Activated CD4-positive, alpha-beta T cell treated with anti-CD3 and anti-CD28 coated beads for 4 hours (primary cell): ENCODE measurements at places on chromosomes 7 and 10.
A peak's percentile ranks its signal among the peaks of the same experiment; 100 is the strongest.

DNA sequence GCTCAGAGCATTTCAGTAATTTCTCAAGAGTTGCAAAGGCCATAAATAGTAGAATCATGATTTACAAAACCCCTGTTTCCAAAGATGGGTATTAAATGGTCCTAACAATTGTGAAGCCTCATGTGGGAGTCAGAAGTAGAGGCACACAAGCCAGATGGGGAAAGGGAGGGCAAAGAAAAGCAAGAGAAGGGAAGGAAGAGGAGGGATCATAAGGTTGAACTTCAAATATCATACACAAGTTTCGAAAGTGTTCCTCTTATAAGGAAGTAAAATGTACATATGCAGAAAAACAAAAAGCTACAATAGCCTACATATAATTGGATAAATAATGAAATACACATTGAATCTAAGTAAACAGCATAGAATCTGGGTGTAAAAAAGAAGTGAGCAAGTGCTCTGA, 6.0 kb downstream of the LIPN start:
- no peak for DNase-seq

GRCh38 chr7:33310546-33310945, 181.2 kb downstream of the BBS9 start:
- DNase-seq, result no peak

- DNase-seq, result no peak
Measured at GRCh38 chr10:129056734-129057689, 410.0 kb upstream of the MGMT start.

GRCh38 chr10:19117438-19117837, 68.8 kb downstream of the MALRD1 start:
- DNase-seq, result no peak

DNA sequence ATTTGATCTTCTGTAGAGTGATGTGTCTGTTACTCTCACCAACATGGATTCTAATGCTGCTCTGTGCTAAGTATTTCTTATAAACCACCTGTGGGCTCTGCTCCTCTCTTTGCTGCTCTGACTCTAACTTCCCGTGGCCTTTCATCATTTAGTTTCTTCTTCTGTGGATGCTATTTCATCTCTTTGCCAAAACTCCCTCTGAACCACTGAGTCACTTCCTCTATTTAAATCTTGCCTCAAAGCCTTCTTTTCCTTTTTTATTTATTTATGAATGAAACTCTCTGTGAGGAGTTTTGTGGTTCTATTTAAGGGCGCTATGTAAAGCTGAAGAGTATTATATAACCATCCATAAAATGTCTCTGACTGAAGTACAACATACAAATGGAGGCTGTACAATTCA, 538.5 kb downstream of the SUGCT start:
- no peak for DNase-seq

DNA sequence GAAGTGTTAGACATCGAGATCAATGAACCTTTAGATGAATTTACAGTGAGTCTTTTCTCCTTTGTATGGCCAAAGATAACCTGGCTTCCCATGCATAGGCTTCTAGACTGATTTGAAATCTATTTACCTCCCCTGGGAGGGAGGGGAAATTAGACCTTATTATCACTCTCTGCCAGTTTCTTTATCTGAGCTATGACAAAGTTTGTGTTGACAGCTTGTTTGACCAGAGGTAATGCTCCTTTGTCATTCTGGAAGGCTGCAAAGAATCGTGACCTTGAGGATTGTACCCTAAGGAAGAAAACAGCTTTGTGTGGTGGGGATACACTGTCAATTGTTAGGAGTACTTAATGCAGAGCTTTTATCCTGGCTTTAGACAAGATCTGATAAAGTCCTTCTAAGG, 36.4 kb downstream of the RBM33 start:
- DNase-seq, result no peak

DNA sequence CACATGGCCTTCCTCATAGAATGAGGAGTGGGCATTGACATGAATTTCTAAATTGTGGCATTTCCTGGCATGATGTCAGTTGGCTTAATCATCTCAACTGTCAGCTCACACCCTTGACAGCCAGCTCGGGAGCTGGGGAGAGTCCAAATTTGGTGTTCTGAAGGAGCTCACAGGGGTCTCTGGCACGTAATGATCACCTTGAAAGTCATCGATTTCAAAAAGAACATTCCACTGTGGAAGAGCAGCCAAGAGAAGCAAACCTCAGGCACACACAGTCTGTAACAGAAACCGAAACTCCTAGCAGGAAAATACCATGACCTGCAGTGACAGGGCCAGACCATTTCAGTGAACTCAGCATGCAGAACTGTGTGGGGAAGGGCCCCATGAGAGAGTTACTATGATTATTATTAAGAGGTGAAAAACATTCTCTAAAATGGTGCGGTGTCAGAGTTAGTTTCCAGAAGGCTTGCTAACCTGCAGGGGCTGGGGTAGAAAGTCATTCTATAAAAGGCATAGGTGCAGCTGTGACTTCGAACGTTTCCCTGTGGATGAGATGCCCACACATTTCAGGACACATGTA, 26.4 kb upstream of the KLF6 start:
- peak; percentile 56 for DNase-seq

DNA sequence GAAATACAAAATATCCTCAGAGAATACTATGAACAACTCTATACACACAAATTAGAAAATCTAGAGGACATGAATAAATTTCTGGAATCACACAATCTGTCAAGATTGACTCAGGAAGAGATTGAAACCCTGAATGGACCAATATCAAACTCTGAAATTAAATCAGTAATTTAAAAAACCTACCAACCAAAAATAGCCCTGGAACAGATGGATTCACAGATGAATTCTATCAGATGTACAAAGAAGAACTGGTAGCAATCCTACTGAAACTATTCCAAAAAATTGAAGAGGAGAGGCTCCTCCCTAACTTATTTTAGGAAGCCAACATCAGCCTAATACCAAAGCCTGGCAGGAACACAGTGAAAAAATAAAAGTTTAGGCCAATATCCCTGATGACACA, 190.0 kb downstream of the HPSE2 start:
- DNase-seq, result no peak

DNA sequence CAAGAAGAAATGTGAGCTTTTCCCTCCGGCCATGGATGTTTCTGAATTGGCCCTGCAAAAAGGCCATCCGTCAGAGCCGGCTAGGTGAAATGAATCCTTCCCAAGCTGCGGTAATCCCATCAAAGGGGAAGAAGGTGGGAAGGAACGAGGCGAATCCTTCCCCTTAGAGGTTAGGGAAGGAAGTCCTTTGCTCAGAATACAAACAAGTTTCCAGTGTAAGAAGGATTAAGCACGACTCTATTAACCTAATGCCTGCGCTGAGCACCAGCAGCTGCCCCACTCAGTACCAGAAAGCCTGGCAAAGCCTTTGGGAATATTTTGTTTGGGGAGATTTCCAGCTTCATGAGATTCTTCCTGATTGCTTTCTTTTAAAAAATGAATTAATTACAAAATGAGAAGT, 42.8 kb downstream of the CLRN3 start:
- no peak for DNase-seq

- no peak for DNase-seq
Measured at GRCh38 chr7:153567426-153567825, 484.8 kb upstream of the DPP6 start.

GRCh38 chr7:31958226-31958625, 112.0 kb downstream of the PDE1C start:
- no peak for DNase-seq

DNA sequence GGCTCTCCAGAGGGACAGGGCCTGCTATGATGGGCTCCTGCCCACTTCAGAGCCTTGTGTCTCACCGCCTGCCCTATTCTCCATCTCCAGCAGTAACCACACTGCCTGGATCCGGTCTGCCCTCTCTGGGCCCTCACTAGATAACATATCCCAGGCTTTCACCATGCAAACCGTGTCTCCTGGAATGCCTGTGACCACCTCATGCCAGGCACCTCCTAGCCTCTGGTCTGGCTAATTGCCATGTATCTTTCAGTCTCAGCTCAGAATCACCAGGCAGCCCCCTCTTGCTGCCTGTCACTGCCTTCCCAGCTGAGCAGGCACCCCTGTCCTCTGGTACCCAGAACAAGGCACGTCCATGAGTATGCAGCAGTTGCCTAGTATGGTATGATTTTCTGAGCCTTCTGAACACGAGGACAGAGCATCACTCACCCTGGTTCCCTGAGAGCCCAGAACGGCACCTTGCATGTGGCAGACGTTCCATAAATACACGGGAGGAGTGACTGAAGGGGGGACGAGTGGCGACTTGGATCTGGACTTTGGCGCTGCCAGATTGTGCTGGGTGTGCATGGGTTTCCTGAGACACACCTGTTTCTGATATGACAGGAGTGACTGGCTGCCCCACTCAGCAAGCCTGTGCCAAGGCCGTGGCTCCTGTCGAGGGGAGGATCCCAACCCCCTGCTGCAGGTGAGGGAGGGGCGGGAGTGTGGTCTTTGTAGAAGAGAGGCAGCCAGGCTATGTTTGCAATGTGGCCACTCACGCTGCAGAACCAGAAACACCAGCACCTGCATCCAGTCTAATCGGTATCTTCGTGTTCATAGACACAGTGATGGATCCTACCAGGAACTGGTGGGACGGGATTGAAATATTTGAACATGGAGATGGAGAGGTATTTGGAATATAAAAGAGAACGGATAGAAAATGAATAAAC, 95.2 kb downstream of the VOPP1 start:
- DNase-seq, result no peak

DNA sequence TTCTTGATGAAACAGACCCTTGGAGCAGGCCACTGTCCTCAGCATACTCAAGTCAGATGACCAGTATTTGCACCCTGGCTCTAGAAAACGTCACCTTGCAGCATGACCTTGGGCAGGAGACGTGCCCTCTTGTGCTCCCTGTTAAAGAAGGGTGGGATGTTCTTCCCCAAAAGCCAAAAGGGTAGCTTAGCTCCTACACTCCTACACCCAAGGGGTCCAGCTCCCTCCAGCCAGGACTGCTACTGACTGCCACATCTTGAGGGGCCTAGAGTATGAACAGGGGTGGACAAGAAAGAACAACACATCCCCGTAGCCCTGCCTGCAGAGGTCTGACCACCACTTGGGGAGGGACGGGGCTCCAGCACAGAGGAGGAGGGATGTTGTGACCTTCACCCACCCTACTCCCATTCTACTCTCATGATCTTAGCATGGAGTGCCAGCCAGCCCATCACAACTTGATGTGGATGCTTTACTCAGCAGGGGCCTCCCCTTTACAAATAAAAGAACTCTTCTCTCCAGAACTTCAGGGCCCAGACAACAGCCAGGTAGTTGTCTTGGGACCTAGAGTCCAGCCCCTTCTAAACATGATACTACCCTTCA, 165.3 kb upstream of the ZMIZ1 start:
- no peak for DNase-seq

DNA sequence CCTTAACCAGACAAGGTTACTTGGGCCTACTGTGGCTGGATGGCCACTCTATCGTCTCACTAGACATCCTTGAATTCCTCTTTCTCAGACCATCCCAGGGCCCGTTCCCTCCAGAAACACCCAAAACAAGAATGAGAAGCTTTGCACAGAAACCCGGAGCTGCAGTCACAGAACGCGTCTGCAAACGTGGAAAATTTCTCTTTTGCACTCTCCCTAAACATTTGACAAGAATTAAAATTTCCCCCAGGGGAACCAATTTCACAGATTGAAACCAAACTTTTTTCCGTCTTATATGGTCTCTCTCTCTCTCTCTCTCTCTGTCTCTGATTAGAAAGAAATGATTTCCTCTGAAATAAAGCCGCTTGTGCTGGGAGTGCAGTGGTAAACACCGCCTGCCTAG, 120.7 kb downstream of the MKX start:
- no peak for DNase-seq

DNA sequence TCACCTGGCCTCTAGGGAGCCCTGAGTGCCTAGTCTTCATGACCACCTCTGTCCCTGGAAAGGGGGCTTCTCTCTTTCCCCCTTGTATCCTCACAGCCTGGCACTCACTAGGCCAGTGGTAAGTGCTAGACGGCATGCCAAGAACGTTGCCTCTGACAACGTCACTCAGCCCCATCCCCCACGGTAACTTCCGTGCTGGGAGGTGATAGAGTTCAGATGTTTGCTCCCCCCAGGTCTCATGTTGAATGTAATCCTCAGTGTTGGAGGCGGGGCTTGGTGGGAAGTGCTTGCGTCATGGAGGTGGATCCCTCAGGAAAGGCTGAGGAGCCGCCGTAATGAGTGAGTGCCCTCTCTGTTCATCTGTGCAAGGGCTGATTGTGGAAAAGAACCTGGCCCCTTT, 343.3 kb upstream of the MKI67 start:
- DNase-seq, result no peak

- DNase-seq, result peak; percentile 18
Measured at GRCh38 chr10:132163278-132163765, 23.4 kb upstream of the DPYSL4 start.

GRCh38 chr10:124975977-124976514, 34.1 kb downstream of the ZRANB1 start:
- no peak for DNase-seq

GRCh38 chr7:5495581-5496375, 72.1 kb upstream of the TNRC18 start:
- DNase-seq, result no peak

DNA sequence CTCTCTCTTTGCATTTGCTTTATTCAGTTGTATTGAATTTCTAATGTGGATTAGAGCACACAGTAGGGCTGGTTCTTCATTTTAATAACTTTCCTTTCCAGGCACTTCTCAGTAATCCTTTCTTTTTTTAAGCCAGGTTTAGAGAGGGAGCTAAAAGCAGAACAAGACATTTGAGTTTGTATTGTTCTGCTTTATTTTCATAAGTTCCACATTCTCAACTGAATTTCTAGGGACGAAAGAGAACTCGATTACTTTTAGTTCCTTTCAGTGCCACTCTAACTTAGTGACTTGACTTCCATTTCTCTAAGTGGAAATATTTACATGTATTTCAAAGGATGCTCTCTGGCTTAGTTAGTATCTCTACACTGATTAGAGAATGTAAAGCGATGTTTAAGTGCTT, 145.6 kb downstream of the EXOC4 start:
- DNase-seq, result no peak

- DNase-seq, result no peak
Measured at GRCh38 chr10:65571011-65571570, 1354.7 kb upstream of the LRRTM3 start.

GRCh38 chr7:19407270-19407669, 262.0 kb upstream of the FERD3L start:
- DNase-seq, result no peak

DNA sequence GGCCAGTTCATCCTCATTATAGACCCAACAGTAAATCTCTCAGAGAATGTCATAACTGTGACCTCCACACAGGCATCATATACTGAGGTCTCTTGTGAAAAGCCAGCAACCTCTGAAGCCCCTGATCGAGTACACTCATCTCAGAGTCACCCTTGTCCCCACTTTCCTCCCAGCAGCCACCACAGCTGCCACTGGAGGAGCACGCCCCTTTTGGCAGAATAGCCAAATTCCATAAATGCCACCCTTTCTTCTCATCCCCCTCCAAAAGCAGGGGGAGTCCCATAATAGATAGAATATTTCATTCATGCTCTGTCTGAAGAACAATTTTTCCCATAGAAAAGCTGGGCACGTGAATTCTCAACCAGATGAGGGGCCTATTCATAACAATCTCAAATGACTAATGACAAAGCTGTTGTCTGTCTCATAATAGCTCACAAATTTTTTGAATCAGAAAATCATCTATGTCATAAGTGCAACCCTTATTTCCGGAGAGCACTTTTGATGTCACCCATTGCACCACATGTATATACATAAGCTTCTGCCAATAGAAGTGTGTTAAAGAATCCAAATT, 47.4 kb downstream of the SGMS1 start:
- DNase-seq, result no peak

- no peak for DNase-seq
Measured at GRCh38 chr10:32646535-32646934, 200.6 kb downstream of the CCDC7 start.

GRCh38 chr10:131205556-131205955, 106.0 kb downstream of the TCERG1L start:
- DNase-seq, result no peak
